ENCODE measurements at places on chromosomes 5 and 9. TPM values are rescaled to one million over a fixed set of nuclear protein-coding genes. Genes with fewer than 3 reads are reported as not detected.
A peak's percentile ranks its signal among the peaks of the same experiment; 100 is the strongest.

The NR3C1 gene
- total RNA-seq, result 13.0 TPM

The GCNT4 gene
- total RNA-seq, result 2.7 TPM

- DNase-seq, result peak; percentile 97
These were observed 16.2 kb downstream of the MIGA2 start for GRCh38 chr9:129052592-129052991.

- no peak for DNase-seq
These were observed 11.1 kb upstream of the NRG2 start for GRCh38 chr5:140054086-140054689.

DNA sequence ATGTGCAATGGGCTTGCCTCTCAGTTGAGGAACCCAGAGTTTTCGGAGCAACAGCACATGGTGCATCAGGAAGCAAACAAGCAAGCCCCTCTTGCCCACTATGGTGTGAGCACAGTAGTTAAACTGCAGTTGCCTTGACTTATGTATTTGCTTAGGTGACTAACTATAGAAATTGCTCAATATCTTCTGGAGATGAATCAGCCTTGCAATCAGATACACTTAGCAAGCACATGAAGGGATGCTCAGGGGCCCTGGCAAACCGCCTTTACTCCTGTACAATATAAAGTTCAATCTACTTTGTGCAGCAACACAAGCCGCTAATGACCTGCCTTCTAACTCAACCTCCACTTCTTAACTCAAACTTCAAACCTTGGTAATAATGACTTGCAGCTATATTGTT is 581.7 kb upstream of the RIOK2 start:
- no peak for DNase-seq
